GM18507 (cell line): ENCODE measurements at places on chromosomes 11 and 22.

GRCh38 chr11:112417339-112417738 is 156.7 kb upstream of the PLET1 start:
- DNase-seq, result no peak

GRCh38 chr11:112958670-112959069 is 2.5 kb upstream of the NCAM1 start:
- DNase-seq, result no peak

DNA sequence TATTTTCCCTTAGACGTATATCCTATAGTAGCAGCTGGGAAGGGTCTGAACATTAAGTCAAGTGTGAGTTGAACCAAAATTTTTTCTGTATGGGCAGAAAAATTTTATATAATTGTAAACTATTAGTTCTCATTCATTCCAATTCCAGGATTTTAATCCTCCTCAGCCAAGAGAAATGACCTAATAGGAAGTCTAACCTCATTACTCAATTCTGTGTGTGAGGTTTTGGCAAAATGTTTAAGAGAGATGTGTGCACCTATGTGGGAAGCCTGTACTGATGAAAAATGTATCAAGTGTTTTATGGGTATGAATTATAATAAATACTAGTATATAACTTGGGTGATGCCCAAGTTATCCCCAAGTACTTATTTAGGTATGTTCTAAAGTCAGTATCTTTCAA is 311.6 kb upstream of the PITPNB start:
- DNase-seq, result no peak

- no peak for DNase-seq
These were observed 55.3 kb downstream of the GRAMD4 start for GRCh38 chr22:46675479-46675878.

DNA sequence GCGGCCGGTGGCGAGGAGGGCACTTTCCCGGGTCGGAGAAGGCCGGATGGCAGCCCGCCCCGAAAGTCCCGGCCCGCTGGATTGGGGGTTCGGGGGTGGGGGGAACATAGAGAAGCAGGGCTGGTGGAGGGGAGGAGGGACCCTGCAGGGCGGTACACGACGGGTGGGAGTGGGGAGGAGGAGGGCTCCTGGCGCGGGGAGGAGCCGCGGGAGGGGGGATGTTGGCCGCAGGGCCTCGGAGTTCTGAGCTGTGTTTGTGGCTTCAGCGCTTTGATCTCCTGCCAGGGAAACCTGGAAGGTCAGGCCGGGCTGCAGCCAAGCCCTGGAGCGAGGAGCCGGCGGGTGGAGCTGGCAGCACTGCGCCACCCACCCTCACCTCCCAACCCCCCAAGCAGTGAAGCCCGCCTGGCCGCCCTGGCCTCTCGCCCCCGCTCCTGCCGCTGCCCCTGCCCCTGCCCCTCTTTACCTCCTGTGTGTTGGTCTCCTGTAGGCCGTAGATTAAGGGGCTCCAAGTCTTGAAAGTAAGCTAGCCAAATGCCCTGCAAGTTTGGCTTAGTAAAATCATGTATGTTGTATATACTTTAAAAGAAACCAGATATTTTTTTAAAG is 30.9 kb downstream of the C22orf31 start:
- DNase-seq, result no peak

GRCh38 chr11:90219438-90219837 is 3.4 kb downstream of the CHORDC1 start:
- DNase-seq, result no peak

- no peak for DNase-seq
These were observed 48.3 kb downstream of the RRP8 start for GRCh38 chr11:6554828-6555706.

- no peak for DNase-seq
These were observed 926.3 kb downstream of the OPCML start for GRCh38 chr11:132605825-132606570.

DNA sequence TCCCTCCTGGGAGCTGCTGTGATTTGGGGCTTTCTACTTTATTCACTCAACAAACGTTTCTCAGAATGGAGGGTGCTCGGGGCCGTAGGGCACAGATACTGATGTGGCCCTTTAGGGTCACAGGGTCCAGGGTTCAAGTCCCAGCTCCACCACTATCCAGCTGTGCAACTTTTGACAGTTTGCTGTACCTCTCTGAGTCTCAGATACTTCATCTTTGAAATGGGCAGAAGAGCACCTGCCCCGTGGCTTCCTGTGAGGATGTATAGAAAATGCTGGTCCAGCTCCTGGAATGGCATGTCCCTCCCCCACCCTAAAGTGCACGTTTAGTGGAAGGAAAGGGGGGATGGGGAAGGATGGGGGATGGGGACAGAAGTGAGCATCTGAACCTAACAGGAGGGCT is 21.9 kb upstream of the PRR5 start:
- no peak for DNase-seq

DNA sequence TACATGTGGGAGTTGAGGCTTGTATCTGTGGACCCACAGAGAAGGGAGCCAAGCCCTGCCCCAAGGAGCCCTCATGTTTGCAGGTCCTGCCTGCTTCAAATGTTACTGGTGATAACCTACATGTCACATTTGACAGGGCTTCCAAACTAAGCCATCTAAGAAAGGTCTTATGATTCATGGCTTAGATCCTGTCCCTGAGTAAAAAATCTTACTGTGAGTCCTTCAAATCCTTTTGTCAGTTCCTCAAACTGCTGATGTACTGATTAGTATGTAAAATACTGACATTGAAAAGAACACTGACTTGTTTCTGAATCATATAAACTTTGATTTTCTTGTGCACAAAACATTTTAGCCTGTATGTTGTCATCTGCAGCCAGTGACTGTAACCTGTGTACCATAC is 1.0 kb upstream of the PANX1 start:
- no peak for DNase-seq

- no peak for DNase-seq
These were observed 140.4 kb upstream of the ARHGAP42 start for GRCh38 chr11:100546714-100547113.

GRCh38 chr22:20771918-20772625 is 1.8 kb upstream of the SERPIND1 start:
- no peak for DNase-seq

GRCh38 chr11:72741429-72741833 is 10.8 kb downstream of the ARAP1 start:
- no peak for DNase-seq

GRCh38 chr11:75996523-75997442 is 181.8 kb downstream of the UVRAG start:
- DNase-seq, result no peak

- DNase-seq, result no peak
These were observed 44.7 kb downstream of the GAB4 start for GRCh38 chr22:16963189-16963945.

- no peak for DNase-seq
These were observed 28.3 kb upstream of the UPB1 start for GRCh38 chr22:24466716-24467328.

DNA sequence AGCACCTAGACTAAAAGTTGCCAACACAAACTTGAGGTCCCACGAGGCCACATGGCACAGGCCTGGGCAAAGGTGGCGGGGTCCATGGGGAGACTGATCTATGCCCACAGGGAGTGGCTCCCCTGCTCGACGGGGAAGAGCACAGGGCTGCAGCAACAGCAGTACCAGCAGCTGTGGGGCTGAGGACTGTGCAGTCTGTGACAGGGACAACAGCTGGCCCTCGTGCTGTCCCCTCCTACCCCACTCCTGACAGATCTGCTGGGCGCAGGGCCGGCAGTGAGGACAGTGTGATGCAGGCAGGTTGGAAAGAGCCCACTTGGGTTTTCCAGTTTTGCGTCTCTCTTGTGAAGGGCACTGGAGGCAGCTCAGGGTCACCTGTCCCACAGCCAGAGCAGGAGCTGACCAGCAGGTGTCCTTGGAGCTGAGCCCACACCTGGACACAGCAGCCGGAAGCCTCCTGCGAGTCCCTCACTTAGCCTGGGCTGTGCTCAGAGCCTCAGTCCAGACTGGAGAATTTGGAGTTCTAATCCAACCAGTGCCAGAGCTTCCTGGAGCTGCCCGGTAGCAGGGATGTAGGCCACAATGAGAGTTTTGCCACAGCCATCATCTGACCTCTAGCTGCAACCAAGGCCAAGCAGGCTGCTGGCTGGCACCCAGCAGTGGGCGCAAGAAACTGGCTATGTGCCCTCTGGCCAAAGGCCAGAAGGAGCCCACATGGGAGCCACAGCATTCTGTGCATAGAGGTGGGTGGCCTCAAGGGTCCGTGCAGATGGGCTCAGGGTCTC is 3.6 kb upstream of the GAS2L1 start:
- DNase-seq, result no peak

DNA sequence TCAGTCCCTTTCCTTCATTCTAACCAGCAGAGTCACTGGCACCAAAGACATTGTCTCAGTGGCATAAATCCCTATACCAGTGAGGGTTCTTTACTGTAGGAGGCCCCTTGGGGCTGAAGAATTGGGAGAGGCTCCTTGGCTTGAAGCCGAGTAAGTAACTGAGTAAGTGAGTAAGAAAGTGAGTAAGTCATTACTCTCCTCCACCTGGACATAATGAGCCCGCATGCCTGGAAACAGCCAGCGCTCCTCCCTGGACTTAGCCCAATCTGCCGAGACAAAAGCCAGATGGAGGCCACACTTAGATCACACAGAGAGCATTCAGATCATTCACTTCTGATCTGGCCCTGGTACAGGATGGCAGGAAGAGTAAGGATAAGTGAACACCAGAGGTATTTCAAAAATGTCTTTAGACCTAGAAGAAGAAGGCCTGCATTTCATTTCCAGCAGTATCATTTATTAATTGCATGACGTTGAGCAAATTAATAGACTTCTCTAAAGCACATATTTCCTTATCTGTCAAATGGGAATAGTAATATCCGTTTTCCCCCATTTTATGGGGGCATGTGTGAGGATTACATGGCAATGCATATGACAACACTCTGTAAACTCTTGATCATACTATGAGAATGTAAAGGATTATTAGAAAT is 8.2 kb upstream of the MICAL3 start:
- no peak for DNase-seq

- DNase-seq, result no peak
These were observed 44.8 kb downstream of the GAS2 start for GRCh38 chr11:22711071-22711770.

DNA sequence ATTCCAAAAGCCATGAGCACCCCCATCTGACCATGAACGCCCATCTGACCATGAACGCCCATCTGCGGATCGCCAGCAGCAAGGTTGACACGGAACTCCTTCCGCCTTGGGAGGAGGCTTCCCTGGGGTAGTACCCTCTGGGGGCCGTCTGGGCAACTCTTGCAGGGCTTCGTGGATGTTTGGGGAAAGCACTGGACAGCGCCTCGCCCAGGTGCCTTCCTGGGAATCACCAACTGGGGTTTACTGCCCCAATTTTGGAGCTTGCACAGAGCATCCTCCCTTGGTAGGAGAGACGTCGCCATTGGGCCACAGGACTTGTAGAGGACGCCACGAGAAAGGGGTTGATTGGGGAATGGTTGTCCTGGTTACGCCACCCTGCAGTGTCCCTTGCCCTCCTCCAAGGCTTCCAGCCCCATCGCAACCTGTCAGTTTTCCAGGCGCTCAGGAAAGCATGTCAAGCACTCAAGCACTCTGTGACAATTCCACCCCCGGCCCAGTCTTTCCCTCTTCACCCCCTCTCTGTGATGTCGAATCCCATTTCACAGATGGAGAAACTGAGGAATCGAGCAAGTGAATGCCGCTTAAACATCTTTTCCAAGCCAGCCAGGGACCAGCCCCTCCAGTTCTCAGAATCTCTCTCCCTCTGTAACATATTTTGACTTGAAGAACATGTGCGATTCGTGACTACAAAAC is 914 bp upstream of the PRDM11 start:
- no peak for DNase-seq

DNA sequence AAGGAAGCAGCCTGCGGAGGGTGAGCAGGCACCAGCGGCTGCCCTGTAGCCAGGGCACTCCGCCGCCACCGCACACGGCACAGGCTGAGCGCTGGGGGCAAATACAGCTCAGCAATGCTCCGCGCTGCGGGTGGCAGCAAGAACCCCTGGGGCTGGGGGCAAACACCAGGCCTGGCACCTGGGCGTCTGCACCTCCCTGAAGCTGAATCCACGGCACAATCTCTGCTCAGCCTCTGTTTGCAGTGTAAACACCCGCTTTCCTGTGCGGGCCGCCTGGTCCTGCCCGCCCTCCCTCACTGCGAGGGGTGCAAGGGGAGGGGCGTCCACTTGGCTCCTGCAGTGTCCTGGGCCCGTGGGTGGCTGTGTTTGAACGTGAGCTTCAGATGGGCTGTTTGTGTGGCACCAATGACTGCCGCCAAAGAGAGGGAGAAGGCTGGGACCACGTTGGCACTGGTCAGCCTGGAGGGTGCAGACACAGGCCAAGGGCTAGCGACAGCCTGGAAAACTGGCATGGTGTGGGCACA is 14.8 kb upstream of the MPPED1 start:
- DNase-seq, result no peak

- DNase-seq, result no peak
These were observed 39.7 kb downstream of the FLI1 start for GRCh38 chr11:128733440-128734102.

GRCh38 chr22:27578937-27579617 is 222.5 kb downstream of the MN1 start:
- no peak for DNase-seq
